NCI-H2081 (cell line): ENCODE measurements at places on chromosomes 16 and 17.

GRCh38 chr17:37671824-37672547 lies 28.7 kb upstream of the DDX52 start:
- DNase-seq, result no peak

GRCh38 chr17:72244956-72245355 lies 124.1 kb downstream of the SOX9 start:
- no peak for DNase-seq

DNA sequence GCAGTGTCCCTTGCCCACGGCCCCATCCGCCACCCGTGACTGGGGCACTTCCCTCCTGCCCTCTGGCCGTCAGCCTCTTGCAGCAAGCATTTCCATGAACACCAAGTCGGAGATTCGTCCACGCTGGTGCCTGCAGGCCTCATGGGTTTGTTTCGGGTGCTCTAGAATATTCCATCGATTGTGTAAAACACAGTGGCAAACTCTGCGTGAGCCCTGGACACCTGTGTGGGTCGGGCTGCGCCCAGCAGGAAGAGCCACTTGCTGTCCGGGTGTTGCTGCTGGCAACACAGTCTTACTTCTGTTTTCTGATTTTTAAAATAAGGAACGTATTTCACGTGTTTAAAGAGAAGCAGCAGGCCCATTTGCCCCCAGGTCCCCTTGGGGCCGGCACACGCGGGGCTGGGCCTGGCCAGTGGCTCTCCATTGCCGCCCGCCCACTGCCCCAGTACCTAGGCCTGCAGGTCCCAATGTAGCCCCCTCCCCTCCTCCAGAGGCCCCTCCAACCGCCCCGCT lies 10.0 kb downstream of the CYBC1 start:
- DNase-seq, result no peak

DNA sequence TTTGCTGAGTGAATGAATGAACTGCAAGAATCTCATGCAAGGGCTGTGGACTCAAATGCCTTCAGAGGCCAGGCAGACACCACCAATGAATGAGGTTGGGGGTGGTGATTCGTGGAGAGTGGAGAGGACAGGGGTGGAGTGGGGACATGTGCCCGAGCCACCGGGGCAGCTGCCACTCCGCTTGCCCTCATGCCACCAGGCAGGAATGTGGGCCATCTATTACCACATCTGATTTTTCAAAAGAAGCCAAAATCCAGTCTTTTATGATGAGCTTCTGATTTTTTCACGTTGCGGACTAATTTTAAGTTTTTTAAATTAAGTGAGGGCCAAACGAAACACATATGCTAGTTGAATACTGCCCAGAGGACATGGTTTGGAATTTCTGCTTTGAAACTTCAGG lies 67.1 kb upstream of the SMURF2 start:
- no peak for DNase-seq

DNA sequence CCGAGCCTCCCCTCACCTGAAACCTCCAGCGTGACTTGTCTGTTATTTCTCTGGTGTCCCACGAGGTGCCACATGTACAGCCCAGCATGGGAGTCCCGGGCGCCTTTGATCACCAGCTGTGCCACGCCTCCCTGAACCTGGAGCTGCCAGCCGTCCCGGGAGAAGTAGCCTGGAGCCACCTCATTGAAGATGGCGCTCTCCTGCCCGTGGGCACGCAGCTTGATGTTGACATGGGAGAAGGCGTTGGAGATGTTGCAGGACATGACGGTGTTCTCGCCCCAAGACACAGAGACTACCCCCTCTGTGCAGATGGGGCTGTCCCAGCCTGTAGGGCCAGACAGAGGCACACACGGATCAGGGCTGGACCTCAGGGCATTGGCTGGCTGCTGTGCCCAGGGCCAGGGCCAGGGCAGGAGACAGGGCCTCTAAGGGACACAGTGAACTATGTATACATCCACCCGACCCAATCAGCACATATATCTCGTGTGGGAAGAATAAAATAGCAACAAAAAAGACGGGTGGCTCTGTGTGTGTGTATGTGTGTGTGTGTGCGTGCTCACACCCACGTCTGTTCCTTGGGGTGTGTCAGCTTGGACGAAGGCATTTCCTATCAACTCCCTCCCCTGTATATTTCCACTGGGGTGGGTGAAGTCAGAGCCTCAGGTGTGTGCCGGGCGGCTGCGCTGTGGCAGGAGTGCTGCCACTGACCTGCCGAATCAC lies 7.3 kb upstream of the CD7 start:
- no peak for DNase-seq

GRCh38 chr17:12815642-12816141 lies 26.4 kb downstream of the ARHGAP44 start:
- no peak for DNase-seq
